Right lung (tissue), 10 donors: ENCODE measurements at places on chromosomes 2 and 18.

DNA sequence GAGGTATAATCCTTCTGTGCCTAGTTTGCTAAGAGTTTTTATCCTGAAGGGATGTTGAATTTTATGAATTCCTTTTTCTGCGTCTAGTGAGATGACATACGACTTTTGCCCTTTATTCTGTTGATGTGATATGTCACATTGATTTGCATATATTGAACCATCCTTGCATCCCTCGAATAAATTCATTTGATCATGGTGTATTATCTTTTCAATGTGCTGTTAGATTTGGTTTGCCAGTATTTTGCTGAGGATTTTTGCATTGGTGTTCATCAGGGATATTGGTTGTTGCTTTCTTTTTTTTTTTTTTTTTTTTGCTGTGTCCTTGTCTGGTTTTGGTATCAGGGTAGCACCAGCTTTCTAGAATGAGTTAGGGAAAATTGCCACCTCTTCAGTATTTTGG lies 9.1 kb downstream of the GCC2 start:
- DNase-seq = no peak

- no peak for DNase-seq
Measured at GRCh38 chr2:200422532-200423261, 87.2 kb downstream of the KCTD18 start.

GRCh38 chr2:234996069-234996940 lies 44.5 kb downstream of the SH3BP4 start:
- DNase-seq = no peak

- no peak for DNase-seq
Measured at GRCh38 chr18:50816419-50817166, 3.2 kb downstream of the MRO start.

DNA sequence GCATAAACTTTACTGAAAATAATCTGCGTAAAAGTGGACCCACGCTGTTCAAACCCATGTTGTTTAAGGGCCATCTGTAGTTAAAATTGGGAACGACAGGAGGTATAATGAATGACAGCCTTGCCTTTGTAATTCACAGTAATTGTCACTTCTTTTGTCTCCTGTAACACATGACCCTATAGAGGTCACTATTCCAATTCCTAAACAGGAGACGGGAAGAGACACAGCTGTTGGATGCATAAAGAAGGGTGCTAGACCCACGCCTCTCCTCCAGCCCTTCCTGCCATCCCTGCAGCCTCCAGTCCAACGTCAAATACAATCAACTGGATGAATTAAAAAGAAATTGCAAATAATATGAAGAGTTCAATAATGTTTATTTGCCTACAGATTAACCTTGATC lies 63.1 kb upstream of the NFATC1 start:
- DNase-seq = no peak
